ENCODE measurements at places on chromosomes 16 and 17.

GRCh38 chr17:59406808-59407381 lies 75.4 kb downstream of the YPEL2 start:
- no peak for DNase-seq

DNA sequence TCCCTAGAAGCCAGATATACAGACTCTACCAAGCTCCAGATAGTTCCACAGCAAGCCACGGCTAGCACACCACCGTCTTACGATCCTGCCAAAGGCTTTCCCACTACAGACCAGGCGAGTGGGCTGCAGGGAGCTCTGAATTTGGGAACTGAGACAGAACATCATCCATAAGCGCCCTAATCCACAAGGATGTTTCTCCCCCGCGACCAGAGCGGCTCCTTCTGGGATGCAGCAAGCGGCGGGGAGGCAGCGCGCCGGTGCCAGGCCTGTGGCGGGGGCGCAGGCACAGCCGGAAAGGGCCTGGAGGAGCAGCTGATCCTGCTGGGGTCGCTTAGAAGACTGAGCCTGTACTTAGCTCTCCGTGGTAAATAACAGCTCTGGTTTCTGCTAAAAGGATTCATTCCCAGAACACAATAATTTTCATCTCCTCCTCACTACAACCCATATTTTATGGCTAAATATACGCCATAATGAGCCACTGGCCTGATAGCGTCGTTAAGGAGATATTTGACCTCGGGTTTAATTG lies 16.2 kb upstream of the FOXF1 start:
- DNase-seq, result no peak

GRCh38 chr17:32519228-32520103 lies 32.7 kb downstream of the CDK5R1 start:
- DNase-seq, result peak; percentile 67

DNA sequence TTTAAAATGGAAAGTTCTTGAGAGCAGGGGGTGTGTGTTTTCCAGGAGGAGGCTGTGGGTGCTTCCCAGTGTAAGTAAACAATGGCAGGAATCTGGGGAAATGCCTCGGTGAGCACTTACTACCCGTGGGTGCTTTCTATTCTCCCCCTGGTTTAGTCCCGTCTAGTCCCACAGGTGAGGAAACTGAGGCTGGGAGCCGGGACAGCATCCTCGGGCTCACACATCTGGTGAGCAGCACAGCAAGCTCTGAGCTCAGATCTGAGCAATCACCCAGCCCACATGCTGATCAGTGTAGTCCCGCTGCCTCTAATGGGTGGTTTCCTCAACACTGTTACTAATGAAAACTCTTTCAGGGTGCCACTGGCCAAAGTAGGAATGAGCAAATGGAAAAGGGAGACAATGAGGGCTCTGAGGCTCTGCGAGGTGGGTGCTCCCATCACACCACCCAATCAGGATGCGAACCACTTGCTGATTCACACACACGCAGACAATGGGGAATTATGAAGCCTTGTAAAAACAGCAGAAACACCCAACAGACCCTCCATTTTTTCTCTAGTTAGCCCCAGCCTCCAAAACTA lies 202.6 kb downstream of the PARN start:
- DNase-seq, result no peak

DNA sequence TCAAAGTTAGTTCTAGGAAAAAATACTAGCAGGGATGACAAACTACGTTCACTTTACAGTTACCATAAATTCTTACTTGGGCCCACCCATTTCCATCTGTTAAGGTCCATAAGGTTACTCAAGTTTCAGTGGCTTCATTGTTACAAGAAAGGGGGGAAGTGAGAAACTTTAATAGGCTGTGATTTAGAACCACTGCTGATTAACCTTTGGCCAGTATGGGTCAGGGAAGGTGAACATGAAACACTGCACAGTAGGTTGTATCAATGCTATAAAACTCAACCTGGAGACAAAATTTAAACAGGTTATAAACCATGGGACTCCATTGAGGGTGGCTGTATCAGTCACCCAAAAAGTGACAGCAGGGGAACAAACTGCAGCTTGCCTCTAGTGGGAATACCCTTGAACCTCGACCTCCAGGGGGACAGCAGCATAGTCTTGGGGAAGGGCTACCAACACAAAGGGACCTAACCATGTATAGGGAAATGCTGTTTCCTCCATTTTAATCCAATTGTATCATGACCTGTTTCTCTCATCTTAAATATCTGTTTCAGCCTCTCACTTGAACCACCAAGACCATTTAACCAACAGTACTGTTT lies 10.4 kb downstream of the PTRH2 start:
- peak; percentile 29 for DNase-seq

DNA sequence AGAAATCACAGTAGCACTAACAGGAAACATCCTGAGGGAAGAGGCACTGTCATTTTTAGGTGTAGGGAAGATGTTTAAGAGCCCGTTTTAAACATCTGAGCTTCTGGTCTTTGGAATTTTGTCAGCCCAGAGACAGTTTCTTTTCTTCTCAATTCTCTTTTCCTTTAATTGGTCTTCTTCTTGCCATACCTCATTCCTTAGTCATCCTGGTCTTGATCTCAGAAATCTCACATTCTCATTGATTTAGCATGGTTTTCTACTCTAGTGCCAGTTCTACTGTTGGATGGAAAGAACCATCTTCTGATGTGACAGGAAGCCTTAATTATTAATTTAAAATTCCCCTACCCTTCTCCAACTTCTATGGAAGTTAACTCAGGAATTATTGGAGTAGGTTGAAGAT lies 25.4 kb downstream of the BMERB1 start:
- DNase-seq, result no peak

DNA sequence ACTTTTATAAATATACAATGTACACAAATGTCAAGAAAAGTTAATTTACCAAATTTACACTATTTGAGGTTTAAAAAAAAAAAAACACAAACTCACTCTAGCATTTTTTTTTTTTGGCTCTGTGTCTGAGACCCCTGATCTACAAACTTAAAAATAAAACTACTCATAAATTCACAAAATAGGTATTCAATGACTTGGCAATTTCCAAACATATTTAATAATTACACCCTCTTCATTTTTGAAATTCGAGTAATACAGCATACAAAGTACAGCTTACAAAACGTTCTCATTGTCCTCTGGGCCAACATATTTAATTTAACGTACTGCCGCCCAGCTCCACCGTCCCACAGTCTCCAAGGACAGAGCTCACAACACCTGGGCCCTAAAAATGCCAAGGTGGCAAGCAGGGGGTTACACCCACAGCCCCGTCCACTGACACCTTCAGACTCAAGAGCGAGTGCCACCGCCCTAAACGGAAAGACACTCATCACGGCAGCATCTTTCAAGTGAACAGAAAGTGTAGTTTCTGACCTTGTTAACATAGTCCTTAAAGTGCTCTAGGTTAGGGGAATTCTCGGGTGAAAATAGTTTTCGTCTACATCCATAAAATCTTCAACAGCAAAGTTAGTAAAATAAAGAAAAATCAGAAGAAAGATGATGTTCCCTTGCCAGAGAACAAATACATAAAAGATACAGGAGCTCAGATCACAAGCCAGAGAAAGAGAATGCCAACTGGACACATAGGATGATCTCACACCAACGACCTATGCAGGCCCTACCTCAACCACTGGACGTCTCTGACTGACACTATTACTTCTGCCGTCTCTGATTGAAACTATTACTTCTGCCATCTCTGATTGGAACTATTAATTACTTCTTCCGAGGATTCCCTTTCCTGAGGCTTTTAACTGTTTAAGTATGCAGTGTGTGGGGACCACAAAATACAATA lies 4.2 kb downstream of the ADCY9 start:
- no peak for DNase-seq

- DNase-seq, result no peak
Measured at GRCh38 chr17:18267927-18268711, 7.7 kb downstream of the MIEF2 start.

DNA sequence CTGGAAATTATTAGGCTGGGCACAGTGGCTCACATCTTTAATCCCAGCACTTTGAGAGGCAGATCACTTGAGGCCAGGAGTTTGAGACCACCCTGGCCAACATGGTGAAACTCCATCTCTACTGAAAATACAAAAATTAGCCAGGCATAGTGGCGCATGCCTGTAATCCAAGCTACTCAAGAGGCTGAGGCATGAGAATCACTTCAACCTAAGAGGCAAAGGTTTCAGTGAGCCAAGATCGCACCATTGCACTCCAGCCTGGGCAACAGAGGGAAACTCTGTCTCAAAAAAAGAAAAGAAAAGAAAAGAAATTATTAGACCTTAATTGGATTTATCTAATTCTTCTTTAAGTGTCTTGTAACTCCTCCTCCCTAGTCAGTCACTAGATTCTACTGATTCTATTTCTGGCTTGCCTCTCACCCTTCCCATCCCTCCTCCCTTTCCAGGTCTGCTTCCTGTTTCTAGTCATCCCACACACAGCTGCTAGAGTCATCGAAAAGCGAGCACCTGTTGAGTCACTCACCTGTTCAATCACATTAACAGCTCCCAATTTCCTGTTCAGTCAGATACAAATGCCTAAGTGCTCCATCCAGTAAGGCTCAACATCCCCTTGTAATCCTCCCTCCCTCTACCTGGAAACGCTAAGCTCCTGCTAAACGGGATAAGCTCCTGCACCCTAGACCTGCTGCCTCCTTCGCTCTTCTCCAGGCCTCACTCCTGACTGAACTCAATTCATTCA lies 34.6 kb downstream of the ERN1 start:
- no peak for DNase-seq

DNA sequence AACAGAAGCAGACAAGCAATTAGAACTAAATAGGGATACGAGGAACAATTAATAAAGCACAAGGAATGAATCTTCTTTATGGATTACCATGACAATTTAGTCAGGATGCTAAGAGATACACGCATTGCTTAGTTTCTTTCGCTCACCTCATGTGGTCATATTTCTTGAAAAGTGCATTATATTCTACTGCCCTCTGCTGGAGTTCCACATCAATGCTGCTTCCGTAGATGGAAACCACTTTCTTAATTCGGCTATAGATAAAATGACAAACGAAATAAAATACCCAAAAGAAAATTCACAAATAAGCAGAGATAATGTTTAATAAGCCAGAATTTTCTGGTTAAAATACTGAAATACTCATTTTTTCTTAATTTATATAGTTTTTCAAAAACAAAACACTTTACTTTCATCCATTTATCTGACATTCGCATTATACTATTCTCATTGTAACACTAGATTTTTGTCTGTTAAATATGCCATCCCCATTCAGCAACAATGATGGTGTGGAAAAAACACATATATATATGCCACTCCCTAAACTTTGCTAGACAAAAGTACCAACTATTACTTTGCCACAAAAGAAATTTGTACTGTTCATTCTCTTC lies 22.0 kb upstream of the PHLPP2 start:
- peak; percentile 59 for DNase-seq

GRCh38 chr16:84446596-84447392 lies 57.7 kb downstream of the MEAK7 start:
- no peak for DNase-seq

DNA sequence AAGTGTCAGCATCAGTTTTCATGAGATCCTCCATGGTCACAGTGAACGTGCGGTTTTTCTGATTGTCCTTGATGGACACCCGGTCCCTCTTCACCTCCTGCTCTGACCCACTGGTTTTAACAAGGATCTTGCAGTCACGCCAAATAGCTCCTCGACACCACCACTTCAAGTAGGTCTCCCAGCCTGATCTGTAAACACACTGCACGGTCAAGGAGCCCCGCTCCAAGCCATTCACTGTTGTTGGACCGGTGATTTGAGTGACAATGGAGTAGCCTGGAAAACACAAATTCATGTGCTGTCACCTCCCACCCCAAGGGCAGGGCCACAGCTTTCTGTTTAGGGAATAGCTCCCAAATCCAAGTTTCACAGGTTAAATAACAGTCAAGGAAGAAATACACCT lies 8.2 kb downstream of the CD300LF start:
- DNase-seq, result no peak

- DNase-seq, result no peak
Measured at GRCh38 chr16:69171325-69172084, 15.5 kb upstream of the SNTB2 start.

DNA sequence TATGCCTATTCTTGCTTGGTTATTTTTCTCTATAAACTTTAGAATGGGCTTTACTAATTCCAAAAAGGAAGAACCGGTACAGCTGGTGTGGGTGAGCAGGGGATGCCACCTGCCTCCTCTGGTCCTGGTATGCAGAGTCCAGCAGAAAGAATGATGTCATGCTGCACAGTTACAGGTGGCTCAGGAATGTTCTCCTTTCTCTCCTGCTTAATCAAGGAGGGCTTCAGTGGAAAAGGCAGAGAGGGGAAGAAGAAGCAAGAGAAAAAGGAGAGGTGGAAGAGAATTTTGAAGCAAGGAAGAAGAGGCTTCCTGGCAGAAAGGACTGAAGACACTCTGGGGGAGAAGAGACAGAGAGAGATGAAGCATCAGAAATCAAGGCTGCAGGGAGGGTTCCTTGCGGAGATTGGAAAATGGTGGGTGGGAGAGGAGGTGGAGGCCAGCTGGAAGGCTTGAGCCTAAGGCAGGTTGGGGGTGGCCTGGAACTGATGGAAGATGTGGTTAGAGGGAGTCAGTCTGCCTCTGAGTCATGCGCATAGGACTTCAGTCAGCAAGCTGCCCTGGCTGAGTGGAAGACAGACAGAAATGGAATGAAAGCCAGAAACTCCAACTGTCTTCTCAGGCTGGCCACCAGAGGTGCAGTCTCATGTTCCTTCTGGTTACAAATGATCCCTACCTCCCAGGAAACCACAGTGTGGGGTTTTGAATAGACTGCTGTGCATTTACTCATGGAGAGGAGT lies 64.6 kb upstream of the CRHR1 start:
- no peak for DNase-seq

GRCh38 chr16:59733321-59733720 lies 999.2 kb upstream of the GOT2 start:
- no peak for DNase-seq

DNA sequence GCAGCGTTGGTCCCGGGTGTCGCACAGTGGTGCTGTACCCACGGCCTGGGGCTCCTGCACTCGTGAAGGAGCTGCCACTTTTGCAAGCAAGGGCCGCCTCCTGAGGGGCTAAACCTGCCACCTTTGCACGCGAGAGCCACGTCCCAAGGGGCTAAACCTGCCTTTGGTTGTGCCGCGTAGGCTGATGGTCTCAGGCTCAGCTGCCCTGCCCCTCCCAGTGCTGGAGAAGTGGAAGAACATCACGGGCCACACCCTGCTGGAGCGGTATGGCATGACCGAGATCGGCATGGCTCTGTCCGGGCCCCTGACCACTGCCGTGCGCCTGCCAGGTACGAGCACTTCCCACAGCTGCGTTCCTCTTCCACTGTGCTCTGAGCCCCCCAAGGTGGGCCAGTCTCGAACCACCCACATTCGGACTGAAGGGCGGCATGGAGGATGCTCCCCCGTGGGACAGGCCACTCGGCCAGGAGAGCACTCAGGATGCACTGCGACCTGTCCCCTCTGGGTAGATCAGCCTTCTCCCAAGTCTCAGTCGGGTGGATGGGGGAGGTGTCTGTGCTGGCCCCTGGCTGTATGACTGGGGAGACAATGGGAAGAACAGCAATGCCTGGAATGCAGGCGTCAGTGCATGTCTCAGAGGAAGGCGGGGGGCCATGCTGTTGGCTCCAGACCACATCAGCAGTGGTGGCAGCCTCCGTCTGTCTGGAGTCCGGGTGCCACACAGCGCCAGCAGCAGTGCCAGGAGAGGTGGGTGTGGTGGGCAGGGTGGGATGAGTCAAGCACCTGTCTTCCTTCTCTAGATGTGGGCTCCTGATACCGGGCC lies 20.7 kb downstream of the ACSF3 start:
- no peak for DNase-seq
